Smooth muscle cell of the umbilical artery (primary cell): ENCODE measurements at places on chromosomes 6 and 20. TPM values are rescaled to one million over a fixed set of nuclear protein-coding genes. Genes with fewer than 3 reads are reported as not detected.

The CALHM4 gene
- not detected in 2 replicates for total RNA-seq

The NINL gene
- 9.5 and 10.5 TPM in 2 replicates for total RNA-seq

The SLC26A8 gene
- 0.05 TPM in 1 of 2 replicates, not detected in the other for total RNA-seq

The BMP5 gene
- total RNA-seq: not detected in 2 replicates

The GPSM3 gene
- total RNA-seq: 0.59 and 1.2 TPM in 2 replicates

The GATA5 gene
- total RNA-seq: not detected in 2 replicates

The TM9SF4 gene
- 42.8 and 54.8 TPM in 2 replicates for total RNA-seq

The MOG gene
- total RNA-seq: not detected in 2 replicates

The MPIG6B gene
- not detected in 2 replicates for total RNA-seq

The ZBTB46 gene
- 0.42 and 0.59 TPM in 2 replicates for total RNA-seq

The SPEF1 gene
- total RNA-seq: not detected in 2 replicates

The TRIM31 gene
- not detected in 2 replicates for total RNA-seq

The TRIM38 gene
- 9.1 and 11.6 TPM in 2 replicates for total RNA-seq
